Skeletal muscle tissue (tissue), 5 donors: ENCODE measurements at places on chromosomes 12 and 14. TPM values are rescaled to one million over a fixed set of nuclear protein-coding genes. Genes with fewer than 3 reads are reported as not detected.

The IFI27 gene
- 1.6 TPM for total RNA-seq

The SRRM4 gene
- under 0.01 TPM for total RNA-seq

The STAC3 gene
- 166 TPM for total RNA-seq

The ARHGAP9 gene
- 5.2 TPM for total RNA-seq

The HOXC6 gene
- total RNA-seq = 2.6 TPM

The GPR162 gene
- total RNA-seq = 8.9 TPM

The GLT8D2 gene
- 36.5 TPM for total RNA-seq

The ACSM4 gene
- not detected for total RNA-seq

The NGB gene
- not detected for total RNA-seq

The PTHLH gene
- total RNA-seq = 0.52 TPM

The MANSC4 gene
- total RNA-seq = not detected

The GLS2 gene
- not detected for total RNA-seq

The FAM222A gene
- 1.0 TPM for total RNA-seq

The FGF6 gene
- 16.2 TPM for total RNA-seq

The SSPN gene
- total RNA-seq = 56.9 TPM

The GPR137C gene
- total RNA-seq = 1.6 TPM

The TEX52 gene
- total RNA-seq = not detected

The MANSC1 gene
- 1.6 TPM for total RNA-seq

The HCAR3 gene
- total RNA-seq = not detected

The KRT3 gene
- total RNA-seq = not detected

The KRT82 gene
- total RNA-seq = not detected

The GAS2L3 gene
- 19.3 TPM for total RNA-seq

The E2F7 gene
- total RNA-seq = 1.0 TPM

The SLCO1B1 gene
- not detected for total RNA-seq

The OR4E2 gene
- total RNA-seq = not detected

The GYS2 gene
- not detected for total RNA-seq

The C1RL gene
- 10.4 TPM for total RNA-seq

The TCL1B gene
- total RNA-seq = 1.0 TPM

The INHBE gene
- total RNA-seq = 1.0 TPM

The ASB2 gene
- total RNA-seq = 16.2 TPM

The MSI1 gene
- 1.0 TPM for total RNA-seq
